ENCODE measurements at places on chromosomes 1 and 21. TPM values are rescaled to one million over a fixed set of nuclear protein-coding genes. Genes with fewer than 3 reads are reported as not detected.

Gene LAX1
- total RNA-seq = 12.3 TPM

Gene HSF2BP
- total RNA-seq = 0.57 TPM

Gene LCE1E
- not detected for total RNA-seq

Gene RUNX3
- 119 TPM for total RNA-seq

Gene AMY1A
- not detected for total RNA-seq

Gene PWP2
- total RNA-seq = 51.6 TPM

Gene LRRC71
- total RNA-seq = not detected

Gene GJA9
- total RNA-seq = not detected

Gene KLHDC8A
- total RNA-seq = not detected

Gene LRIG2
- total RNA-seq = 14.0 TPM

Gene CENPF
- total RNA-seq = 74.2 TPM

Gene USH2A
- total RNA-seq = not detected

Gene C1orf141
- total RNA-seq = 0.41 TPM

Gene LCE3D
- not detected for total RNA-seq

- peak; percentile 31 for DNase-seq
Measured at GRCh38 chr1:6975331-6976043, 190.2 kb downstream of the CAMTA1 start.

DNA sequence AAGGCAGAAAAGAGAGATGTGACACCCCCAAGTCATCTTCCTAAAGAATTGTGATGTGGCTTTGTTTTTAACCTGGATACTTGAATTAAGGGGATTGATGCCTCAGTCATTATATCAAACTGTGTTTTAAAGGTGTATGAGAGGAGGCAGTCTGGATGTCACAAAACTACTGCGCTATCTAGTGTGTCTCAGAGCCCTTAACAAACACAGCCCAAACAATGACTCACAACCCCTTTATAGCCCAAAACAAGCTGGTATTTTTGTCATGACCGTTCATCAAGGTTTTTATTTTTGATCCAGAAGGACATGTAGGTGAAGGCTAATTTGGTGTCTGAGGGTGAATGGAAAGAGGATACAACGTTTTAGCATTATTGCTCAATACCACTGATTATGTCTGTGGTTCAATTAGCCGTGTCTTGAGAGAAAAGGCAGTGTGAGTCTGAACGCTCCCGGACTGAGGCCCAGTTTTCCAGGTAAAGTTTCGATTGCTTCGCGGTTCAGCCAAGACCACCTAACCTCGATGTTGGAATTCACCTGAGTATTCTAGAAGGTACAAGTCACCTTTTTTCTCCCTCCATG, 71.6 kb downstream of the SGIP1 start:
- DNase-seq = no peak

- DNase-seq = peak; percentile 79
Measured at GRCh38 chr1:155277902-155278688, 832 bp downstream of the HCN3 start.

DNA sequence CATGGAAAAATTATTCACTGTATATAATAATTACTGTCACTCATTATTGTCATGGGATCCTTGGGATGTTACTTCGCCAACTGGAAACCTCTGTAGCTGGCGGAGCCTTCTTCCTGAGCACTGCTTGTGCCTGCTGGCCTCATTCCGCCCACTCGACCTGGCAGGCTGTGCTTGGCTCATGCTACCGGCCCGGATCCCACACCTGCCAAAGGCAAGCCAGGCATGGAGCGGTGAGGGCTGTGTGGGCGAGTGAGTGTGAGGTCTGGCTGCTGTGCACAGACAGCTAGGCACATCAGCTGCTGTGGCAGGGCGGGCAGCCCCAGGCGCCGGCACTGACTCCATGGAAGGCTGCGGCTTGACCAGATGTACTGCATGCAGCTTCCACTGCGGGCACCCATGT, 78.4 kb downstream of the DISP1 start:
- DNase-seq = no peak

DNA sequence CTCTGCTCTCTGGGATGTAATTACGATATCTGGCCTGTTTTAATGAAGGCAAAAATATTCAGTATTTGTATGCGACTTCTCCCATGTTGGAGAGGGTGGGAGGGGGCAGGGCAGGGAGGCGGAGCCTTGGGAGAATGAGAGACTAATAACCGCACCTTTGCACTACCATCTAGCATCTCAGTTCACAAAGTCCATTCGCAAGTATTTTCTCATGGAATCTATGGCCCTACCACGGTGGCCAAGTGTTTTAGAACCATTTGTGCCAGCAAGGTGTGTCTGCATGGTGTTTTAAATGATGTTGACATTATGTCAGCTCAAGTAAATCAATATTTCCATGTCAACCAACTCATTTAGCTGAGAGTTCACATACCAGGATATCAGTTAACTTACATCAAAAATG, 14.3 kb upstream of the BLACAT1 start:
- DNase-seq = no peak

GRCh38 chr1:1603671-1604373, 3.9 kb upstream of the FNDC10 start:
- no peak for DNase-seq

DNA sequence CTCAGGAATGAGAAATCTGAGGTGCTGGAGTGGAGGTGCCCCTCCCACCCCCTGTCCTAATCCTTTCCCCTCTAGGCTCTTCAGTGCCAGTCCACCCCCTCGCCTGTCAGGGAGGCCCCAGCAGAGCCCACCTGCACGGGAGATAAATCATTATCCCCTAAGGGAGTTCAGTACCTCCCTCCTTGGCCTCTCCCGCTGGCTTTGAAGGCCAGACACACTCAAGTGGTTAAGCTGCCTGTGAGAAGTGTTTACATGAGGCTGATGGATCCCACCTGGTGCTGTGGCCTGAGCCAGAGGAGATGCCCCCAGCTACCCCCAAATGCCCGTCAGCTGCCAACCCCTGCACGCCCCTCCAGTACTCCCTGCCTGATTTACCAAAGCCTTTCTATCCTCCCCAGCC, 3.7 kb downstream of the RSPO1 start:
- DNase-seq = no peak

GRCh38 chr1:89739013-89739843, 81.6 kb upstream of the LRRC8D start:
- DNase-seq = no peak

- DNase-seq = no peak
Measured at GRCh38 chr1:119000371-119001180, 12.4 kb upstream of the TBX15 start.

GRCh38 chr1:105492921-105493320, 1563.6 kb upstream of the PRMT6 start:
- DNase-seq = no peak

GRCh38 chr1:55926906-55927471, 652.4 kb downstream of the PLPP3 start:
- DNase-seq = no peak

GRCh38 chr1:64754173-64754572, 9.3 kb downstream of the RAVER2 start:
- no peak for DNase-seq

DNA sequence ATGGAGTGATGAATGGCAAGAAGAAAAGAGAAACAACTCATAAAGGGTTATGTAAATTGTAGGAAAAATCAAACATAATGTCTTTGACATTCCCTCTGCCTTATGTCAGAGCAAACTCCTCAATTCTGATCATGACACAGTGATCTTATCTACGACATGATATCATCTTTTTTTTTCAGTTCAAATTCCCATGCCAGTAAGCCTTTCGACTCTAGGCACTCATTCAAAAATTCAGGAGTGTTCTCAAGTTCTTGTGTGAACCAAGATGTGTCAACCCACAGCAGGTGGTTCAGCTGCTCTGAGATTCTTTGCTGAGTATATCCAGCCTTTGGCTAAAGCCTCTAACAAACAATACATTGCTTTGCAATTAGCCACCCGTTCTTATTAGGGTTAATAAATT, 97.1 kb upstream of the ESRRG start:
- no peak for DNase-seq

- no peak for DNase-seq
Measured at GRCh38 chr1:51523931-51524330, 4.9 kb upstream of the EPS15 start.

GRCh38 chr1:59432531-59433439, 135.9 kb downstream of the FGGY start:
- DNase-seq = no peak

DNA sequence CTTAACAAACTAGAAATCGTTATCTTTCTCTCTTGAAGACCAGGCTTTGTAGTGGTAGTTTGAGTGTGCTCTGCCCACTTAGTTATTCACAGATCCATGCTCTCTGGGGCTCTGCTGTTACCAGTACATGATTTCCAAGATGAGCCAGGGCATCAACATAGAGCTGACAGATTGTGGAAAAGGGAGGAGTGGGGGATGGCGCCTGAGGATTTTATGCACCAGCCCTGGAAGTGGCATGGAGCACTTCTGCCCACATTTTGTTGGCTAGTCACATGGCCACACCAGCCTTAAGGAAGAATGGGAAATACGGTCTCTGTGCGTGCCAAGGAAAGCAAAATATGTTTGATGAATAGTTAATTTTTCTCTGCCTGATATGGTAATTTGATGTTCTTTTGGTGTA, 18.2 kb downstream of the TSNAX start:
- no peak for DNase-seq

- DNase-seq = no peak
Measured at GRCh38 chr21:42433946-42434551, 30.3 kb downstream of the UBASH3A start.

DNA sequence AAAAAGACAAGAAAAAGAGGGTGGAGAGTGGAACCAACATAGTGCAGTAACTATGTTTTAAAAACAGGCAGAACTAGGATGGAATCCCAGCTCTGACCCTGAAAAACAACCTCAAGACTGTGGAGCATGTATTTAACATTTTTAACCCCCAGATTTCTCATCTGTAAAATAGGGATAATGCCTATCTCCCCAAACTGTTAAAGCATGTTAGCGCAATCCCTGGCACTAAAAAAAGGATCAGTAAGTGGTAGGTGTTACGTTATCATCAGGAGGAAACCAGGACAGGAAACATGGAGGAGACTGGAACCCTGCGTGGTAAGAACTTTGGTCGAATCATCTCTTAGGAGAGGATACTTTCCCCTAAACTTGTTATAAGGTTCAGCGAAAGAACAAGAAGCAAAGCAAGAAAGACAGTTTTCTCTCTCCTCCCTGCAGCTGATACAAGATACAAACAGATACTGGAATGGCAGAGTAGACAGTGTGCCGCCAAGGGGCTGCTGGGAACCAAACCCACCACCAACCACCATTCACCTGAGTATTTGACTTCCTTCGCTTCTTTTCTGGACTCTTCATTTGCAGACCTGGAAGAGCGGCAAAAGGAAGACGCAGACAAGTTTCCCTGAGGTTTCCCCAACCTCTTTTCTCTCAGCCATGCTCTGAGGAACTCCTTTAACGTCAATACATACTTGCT, 991 bp downstream of the PYGO2 start:
- DNase-seq = no peak

- no peak for DNase-seq
Measured at GRCh38 chr1:201284636-201285035, 1.3 kb downstream of the PKP1 start.

- DNase-seq = no peak
Measured at GRCh38 chr21:34189506-34189905, 116.1 kb downstream of the MRPS6 start.

DNA sequence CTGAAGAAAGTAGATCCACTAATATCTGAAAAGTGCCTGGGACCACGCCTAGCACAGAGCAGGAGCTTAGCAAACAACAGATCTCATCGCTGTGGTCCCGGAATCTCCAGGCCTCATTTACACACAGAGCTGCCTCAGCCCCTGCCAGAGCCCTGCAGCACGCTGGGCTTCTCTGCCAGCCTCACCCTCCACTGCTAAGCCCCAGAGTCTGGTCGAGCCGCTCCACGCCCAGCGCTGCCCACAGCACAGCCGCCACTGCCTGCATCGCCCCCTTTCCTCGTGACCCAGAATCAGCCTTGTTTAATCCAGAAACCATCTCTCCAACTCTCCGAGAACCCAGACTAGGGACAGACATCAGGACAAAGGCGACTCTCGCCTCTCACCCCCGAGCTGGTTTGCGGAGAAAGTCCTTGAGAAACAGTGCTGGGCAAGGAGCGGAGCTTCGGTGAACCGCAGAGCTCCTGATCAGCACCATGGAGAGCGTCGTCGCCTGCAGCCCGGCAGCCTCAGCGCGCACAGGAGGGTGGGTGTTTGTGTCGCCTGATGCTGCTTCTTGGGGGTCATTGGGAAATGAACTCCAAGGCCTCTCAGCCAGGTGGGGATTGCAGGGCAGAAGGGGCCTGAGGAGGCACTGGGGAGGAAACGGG, 145.1 kb downstream of the NPHP4 start:
- DNase-seq = peak; percentile 16

DNA sequence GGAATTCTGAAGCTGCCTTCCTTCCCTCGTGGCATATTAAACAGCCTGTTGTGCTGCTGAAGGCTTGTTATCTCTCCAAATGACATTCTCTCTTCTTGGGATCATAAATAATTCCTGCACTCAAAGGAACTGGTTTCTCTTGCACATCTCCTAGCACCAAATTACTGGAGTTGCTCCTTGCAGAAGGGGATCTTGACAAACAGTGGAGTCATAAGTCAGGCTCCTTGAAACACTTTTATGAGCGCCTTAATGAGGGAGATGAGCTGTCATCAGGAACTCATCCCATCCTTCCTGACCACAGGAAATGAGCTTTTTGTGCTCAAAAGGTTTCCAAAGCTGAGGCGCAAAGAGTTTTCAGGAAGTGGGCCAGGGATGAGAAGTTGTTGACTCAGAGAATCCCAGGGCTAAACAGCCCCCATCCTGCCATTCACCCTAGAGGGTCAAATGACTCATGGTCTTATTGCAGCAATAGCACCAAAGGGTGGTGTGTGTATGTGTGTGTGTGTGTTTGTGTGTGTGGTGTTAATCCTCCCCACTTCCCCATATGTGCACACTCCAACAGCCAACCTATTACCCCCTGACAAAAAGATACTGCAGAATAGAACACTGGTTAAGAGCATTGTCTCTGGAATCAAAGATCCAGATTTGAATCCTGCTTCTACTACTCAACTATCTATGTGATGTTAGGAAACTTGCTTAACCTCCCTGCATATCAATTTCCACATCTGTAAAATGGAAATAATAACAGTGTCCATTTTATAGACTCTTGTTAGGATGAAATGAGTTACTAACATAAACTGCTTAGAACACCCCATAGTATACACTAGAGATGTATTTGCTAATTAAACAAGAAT, 2.8 kb upstream of the PHC2 start:
- DNase-seq = no peak

DNA sequence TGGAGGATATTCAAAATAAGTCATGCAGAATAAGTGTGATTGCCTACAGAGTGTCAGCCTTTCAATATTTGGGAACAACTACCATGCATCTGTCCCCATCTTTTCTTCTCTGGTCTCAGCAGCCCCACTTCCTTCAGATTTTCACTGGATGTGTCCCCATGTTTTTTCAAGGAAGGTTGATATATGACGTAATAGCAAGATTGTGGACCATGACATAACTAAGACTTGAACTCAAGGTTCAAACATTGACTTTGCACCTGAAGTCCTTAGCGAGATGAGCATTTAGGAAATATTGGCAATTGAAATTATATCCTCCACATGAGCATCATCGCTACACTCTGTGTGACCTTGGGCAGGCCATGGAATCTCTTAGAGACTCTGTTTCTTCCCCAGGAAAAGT, 5.8 kb downstream of the NAV1 start:
- no peak for DNase-seq
